Natural killer cell (primary cell): ENCODE measurements at places on chromosomes 4 and X. TPM values are rescaled to one million over a fixed set of nuclear protein-coding genes. Genes with fewer than 3 reads are reported as not detected.

Gene WAS
- 149 TPM for total RNA-seq

Gene GPRIN3
- 48.3 TPM for total RNA-seq

Gene FAM9C
- not detected for total RNA-seq

Gene SRPX
- total RNA-seq = not detected

Gene BOD1L1
- total RNA-seq = 69.1 TPM

Gene BEX2
- total RNA-seq = 11.6 TPM

Gene HSFX1
- total RNA-seq = 0.21 TPM

Gene MEPE
- total RNA-seq = not detected

Gene RENBP
- 14.3 TPM for total RNA-seq

Gene HELT
- total RNA-seq = not detected

Gene HPGDS
- total RNA-seq = not detected

Gene RFC1
- 84.7 TPM for total RNA-seq

Gene PPP4R3C
- total RNA-seq = not detected

Gene ZNF330
- total RNA-seq = 34.7 TPM

Gene CENPVL3
- total RNA-seq = not detected

Gene DGAT2L6
- total RNA-seq = not detected

Gene ARMCX2
- 2.4 TPM for total RNA-seq

Gene OTUD6A
- not detected for total RNA-seq

Gene TLR10
- 0.59 TPM for total RNA-seq

Gene GLRB
- not detected for total RNA-seq

Gene PCDH19
- total RNA-seq = not detected

Gene HERC3
- total RNA-seq = 61.9 TPM

Gene POF1B
- total RNA-seq = not detected

Gene CYBB
- 11.3 TPM for total RNA-seq

Gene MAGEA1
- not detected for total RNA-seq

Gene DTHD1
- 67.0 TPM for total RNA-seq

Gene TMSB15C
- 2.5 TPM for total RNA-seq

Gene BMP3
- total RNA-seq = not detected

Gene FAM9B
- 1.1 TPM for total RNA-seq

Gene HMGN5
- total RNA-seq = 0.95 TPM

Gene MAGEA2B
- not detected for total RNA-seq

Gene TRIM60
- total RNA-seq = not detected

Gene IQCM
- not detected for total RNA-seq

Gene ASB5
- not detected for total RNA-seq

Gene SLC9A7
- total RNA-seq = 0.75 TPM

Gene CSAG3
- not detected for total RNA-seq

Gene CETN2
- 8.3 TPM for total RNA-seq

Gene NAP1L2
- total RNA-seq = 3.1 TPM

Gene PLAC1
- total RNA-seq = not detected

Gene CXCL10
- total RNA-seq = not detected

Gene PLXNB3
- 1.2 TPM for total RNA-seq

Gene ZNF630
- total RNA-seq = 3.4 TPM

Gene AMBN
- total RNA-seq = not detected

Gene ELMOD2
- 22.6 TPM for total RNA-seq

Gene SYN1
- total RNA-seq = not detected

Gene TLR8
- 0.95 TPM for total RNA-seq

Gene GSX2
- total RNA-seq = not detected

Gene KLHL13
- total RNA-seq = 0.16 TPM

Gene TSPAN7
- total RNA-seq = not detected

Gene SHISA3
- total RNA-seq = not detected

Gene SPANXA1
- not detected for total RNA-seq

Gene SHROOM3
- not detected for total RNA-seq

Gene LRRC66
- not detected for total RNA-seq

Gene CDKL2
- 0.63 TPM for total RNA-seq

Gene CYSLTR1
- 13.8 TPM for total RNA-seq

Gene GAGE12F
- not detected for total RNA-seq

Gene SGMS2
- total RNA-seq = 0.54 TPM
